Right renal cortex interstitium (tissue), 3 donors: ENCODE measurements at places on chromosomes 1 and 21.

DNA sequence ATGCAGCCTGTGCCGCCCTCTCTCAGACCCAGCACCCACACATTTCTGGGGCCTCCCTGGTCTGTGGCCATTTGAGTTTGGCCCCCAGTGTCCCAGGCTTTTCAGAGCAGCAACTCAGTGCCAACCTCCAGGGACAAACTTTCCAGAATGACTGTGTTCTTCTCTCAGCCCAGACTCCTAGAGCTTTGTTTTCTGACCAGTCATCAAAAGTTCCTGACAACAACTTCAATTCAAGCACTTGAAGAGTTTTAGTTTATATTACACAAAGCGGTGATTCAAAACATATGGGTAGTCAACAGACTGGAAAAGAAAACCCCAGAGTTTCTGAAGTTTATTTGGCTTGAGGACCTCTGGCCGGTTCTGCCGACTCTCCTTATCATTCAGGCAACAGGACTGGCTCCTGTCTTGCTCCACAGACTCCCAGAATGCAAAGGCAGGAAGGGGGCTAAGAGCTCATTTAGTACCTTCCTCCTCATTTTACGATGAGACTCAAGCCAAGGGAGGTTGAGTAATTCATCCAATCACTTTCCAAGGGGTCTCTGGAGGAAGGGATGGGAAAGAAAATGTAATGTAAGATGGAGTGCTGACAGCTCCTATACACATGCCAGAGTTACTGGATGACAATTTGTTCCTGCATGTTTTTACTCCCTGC lies 27.0 kb upstream of the TIAM1 start:
- DNase-seq, result no peak

DNA sequence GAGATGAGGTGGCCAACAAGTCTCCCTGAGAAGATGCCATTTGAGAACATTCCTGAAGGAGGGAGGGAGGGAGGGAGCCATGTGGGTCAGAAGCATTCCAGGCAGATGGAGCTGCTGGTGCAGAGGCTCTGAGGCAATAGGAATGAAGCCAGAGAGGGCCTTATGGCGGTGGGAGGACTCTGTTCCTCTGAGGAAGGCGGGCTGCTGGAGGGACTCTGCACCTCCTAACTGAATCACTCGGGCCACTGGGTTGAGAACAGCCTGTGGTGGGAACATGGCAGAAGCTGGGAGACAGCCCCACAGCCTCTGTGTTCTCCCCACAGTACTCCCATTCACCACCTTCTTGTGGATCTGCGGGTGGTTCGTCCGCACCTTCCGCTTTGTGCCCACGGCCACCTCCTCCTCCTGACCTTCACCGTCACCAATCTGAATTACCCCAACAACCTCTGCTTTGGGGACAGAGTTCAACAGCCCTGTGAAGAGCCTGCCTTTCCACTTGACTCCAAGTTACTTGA lies 2.4 kb upstream of the TMEM125 start:
- no peak for DNase-seq

- DNase-seq, result no peak
These were observed 52.4 kb upstream of the WDR26 start for GRCh38 chr1:224486801-224487583.

DNA sequence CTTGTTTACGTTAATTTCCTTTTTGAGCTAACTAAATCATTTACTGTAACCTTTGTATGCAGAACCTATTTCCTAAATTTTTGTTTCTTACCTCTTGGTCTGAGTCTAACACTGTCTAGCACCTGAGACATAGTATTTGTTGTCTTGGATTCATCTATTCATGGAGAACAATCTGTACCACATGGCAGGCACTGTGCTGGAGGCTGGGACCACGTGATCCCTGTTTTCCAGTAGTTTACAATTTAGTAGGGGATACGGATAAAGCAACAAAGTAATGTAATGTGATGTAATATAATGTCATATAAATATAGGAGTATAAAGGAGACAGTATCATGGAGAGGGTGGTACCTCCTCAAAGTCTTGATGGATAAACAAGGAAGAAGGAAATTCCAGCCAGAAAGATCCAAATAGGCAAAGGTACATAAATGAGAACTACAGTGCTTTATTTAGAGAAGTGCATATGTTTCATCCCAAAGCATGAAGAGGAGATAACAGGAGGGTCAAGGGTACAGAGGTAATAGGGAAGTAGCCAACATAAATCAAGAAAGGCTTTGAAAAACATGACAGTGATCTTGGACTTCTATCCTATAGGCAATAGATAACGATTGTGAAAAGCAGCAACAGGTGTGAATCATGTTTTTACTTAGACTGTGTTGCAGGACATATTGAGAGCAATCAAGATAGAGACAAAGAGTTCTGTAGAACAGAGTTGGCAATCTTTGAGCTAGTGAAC lies 25.9 kb upstream of the CLCA4 start:
- no peak for DNase-seq

- DNase-seq, result no peak
These were observed 24.3 kb upstream of the CITED4 start for GRCh38 chr1:40886318-40887011.

- no peak for DNase-seq
These were observed 33.4 kb downstream of the PTGER3 start for GRCh38 chr1:71014178-71014579.

DNA sequence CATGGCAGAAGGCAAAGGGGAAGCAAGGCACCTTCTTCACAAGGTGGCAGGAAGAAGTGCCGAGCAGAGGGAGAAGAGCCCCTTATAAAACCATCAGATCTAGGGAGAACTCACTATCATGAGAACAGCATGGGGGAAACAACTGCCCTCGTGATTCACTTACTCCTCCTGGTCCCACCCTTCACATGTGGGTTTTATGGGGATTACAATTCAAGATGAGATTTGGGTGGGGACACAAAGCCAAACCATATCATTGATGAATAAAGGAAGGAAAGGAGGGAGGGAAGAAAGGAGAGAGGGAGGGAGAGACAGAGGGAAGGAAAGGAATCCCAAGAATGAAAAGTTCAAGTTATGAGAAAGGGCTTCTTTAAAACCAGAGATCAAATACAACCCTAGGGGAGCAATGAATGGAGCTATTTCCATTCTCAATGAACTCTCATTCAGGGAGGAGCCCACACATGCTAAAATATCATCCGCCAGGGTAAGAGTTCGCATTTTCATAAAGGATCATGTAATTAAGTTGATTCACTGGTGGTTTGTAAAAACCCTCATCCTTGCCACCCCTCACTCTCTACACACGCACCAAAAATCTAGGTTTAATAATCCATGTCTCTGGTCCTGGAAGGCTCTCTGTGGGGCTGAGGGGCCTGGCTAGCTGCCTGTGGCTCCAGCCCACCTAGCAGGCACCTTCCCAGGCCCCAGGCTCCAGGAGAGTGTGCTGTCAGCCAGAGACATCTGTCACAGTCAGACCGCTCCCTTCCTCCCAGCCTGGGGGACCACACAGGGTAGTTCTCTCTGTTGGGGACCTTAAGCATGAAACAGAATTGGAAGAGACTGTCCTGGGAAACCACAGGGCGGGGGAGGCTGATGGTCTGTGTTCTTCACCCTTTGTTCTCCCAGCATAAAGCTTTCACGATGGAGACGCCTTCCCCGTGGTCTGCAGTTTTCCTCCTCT lies 94.0 kb downstream of the CCDC185 start:
- no peak for DNase-seq

DNA sequence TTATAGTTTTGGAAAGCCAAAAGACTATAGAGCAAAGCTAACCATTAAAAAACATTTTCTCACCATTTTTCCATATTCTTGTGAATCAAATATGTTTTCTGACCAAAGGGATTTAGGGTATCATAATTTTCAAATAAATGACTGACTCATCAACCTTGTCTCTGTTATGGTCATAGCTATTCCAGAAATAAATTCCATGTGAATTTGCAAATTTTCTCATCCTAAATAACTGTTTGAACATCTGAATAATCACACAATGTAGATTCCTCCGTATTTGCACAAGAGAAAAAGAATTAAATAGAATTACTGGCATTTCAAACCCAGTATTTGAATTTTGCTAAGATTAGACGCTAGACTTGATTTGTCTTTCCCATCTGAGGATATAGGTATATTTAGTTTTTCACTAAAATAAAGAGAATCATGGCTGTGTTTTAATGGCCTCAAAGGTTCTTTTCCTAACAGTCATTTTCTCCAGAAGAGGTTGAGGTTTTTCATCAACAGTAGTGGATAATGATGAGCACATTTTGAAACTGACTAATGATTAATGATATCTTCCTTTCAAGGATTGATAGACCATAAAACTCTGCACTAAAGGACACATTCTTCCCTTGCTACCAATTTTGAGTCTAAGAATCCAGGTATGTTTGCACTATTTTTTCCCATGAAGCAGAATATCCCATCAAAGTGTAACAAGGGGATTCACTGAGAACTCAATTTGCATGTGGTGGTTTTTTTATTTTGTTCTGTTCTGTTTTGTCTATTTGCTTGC lies 9.5 kb upstream of the DUSP23 start:
- DNase-seq, result no peak

DNA sequence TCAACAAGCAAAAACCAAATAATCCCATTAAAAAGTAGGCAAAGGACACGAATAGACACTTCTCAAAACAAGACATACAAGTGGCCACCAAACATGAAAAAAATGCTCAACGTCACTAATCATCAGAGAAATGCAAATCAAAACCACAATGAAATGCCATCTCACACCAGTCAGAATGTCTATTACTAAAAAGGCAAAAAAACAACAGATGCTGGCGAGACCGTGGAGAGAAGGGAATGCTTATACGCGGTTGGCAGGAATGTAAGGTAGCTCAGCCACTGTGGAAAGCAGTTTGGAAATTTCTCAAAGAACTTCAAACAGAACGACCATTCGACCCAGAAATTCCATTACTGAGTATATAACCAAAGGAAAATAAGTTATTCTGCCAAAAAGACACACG lies 145.1 kb upstream of the EDN2 start:
- DNase-seq, result no peak

- DNase-seq, result no peak
These were observed 18.1 kb downstream of the GPR157 start for GRCh38 chr1:9110669-9111356.

DNA sequence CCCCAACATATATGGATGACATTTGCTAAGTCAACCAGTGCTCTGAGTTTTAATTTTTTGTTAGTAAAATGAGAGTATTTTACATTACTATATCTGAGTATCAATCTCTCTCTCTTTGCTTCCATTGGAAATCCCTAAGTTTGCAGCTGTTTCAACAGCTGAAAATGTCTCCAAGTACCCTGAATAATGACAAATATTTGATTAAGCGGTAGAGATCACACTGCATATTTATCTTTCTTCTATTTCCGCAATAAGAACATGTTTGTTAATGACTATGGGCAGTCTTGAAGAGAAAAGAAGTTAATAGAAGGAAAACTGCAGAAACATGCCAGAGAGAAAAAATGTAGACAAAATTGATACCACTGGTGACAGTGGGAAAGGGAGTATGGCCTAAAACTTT lies 1117.5 kb downstream of the NCAM2 start:
- no peak for DNase-seq

GRCh38 chr1:43048601-43049011 lies 89.9 kb upstream of the SLC2A1 start:
- no peak for DNase-seq

- no peak for DNase-seq
These were observed 18.0 kb downstream of the CELA2B start for GRCh38 chr1:15493869-15494390.
